Fibroblast of upper back skin (primary cell): ENCODE measurements at places on chromosomes 7 and 10.

DNA sequence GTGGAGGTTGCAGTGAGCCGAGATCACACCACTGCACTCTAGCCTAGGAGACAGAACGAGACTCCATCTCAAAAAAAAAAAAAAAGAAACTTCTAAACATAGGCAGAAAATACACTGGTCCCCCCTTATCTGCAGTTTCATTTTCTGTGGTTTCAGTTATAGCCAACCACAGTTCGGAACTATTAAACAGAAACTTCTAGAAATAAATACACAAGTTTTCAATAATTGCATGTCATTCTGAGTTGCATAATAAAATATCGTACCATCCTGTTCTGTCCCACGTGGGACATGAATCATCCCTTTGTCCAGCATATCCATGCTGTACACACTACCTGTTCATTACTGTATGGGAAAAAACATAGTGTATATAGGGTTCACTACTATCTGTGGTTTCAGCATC, 8.0 kb downstream of the XRCC2 start:
- no peak for DNase-seq

DNA sequence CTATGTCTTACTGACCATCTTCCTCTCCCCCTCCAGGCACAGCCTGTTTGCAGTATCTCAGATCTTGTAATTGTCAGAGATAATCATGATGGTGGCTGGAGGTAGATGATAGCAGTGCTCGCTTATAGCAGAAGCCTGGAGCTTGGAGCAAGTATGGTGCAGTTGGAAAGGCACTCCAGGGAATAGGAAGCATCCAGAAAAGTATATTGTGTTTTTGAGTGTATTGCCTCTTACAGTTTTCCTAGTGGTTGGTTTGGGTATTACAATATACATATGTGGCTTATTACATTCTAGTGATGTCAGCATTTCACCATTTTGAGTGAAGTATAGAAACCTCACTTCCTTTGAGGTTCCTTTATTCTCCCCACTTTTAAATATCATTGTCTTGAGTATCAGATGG, 101.5 kb downstream of the STK31 start:
- DNase-seq: no peak

- DNase-seq: peak; percentile 54
Measured at GRCh38 chr7:80699045-80699638, 60.7 kb downstream of the CD36 start.

DNA sequence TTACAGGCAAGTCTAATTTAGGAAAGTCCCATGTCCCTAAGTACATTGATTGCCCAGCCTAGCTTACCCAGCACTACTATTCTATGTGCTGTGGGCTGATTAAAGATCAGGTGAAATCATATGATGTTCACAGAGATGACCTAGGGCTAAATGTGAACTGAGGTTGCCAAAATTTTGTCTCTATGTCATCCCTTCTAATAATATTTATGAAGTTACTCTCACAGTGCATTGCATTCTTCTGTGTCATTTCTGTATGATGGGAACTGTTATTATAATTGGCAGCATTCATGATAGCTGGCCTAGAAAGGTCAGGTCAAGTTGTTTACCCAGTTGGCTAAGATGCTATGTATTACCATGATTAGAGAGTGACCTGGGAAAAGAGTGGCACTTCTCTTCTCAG, 2.8 kb upstream of the PDK4 start:
- DNase-seq: no peak

GRCh38 chr10:75720157-75720556, 288.7 kb downstream of the LRMDA start:
- DNase-seq: no peak

DNA sequence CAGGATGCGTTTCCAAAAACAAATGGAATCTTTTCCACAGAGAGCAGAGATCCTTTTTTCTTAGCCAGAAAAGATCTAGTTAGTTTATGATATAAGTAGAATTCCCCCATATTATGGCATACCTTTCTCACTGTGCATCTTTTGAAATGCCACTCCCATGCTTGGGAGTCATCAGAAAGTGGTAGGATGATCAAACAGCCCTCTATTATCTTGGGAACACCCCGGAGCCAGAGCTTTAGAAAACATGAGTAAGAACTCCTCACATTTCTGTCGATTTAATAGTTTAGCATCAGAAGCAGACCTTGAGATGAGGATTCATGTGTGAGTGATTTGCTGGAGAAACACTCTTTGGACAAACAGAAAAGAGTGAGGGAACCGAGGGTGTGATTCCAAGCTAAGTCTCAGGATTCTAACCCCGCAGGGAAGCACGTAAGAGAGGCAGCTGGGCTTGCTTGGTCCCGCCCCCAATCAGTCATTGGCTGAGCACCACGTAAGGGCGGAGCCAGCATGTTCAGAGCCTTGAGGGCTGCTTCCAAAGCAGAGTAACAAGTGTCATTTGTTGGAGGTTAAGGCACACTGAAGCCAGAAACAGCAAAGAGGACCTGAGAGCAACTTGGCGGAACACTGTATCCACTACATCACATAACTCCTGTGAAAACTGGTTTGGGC, 43.7 kb upstream of the NXPH1 start:
- DNase-seq: no peak
